ENCODE measurements at places on chromosomes 6 and 20.

GRCh38 chr6:127076466-127076865 is 42.0 kb upstream of the RSPO3 start:
- DNase-seq: no peak

DNA sequence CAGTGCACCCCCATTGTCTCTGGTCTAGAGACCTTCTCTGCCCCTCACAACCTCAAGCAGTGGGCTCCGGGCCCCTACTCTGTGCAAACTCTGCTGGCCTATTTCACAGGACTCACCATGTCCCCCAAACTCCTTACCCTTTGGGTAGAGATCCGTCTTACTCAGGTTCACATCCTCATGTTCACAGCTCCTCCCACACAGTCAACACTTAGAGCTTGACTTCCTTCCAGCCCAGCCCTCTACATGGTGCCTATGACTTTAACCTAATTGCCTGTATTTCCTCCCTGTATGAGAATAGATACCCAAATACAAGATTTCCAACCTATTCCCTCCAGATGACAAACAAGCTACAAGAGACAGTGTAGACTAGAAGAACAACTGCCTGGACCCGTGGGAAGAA is 528.6 kb upstream of the JARID2 start:
- DNase-seq: no peak

DNA sequence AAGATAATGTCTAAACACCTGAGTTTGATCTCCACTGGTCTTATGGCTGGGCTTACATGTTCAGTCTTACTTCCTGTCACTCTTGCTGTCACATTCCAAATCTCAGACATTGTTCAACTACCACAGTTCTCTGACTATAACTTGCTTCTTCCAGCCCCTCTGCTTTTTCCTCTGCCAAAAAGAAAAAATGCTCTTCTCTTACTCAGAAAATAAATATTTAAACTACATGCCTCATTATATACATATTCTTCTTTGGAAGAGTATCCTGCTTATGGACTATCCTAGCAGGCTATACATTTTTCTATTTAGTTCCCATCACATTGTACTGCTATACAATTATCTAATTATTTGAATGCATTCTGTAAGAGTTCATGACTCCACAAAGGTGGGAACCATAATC is 175.4 kb downstream of the TBC1D32 start:
- DNase-seq: no peak

DNA sequence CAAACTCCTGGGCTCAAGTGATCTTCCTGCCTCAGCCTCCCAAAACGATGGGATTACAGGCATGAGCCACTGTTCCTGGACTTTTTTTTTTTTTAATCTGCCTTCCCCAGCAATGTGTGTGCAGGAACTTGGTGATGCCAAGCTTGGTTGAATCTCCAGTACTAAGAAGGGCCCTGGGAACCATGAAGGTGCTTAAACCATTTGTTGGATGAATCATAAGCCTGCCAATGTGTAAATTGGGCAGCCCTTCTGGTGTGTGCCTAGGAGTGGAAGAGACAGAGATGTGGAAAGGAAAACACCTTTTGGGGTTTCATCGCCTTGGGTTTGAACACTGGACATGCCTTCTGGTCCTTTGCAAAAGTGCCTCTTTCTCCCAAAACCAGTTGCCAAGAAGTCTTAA is 7.1 kb upstream of the SPO11 start:
- DNase-seq: no peak

GRCh38 chr20:22701679-22702308 is 117.4 kb upstream of the FOXA2 start:
- DNase-seq: no peak

DNA sequence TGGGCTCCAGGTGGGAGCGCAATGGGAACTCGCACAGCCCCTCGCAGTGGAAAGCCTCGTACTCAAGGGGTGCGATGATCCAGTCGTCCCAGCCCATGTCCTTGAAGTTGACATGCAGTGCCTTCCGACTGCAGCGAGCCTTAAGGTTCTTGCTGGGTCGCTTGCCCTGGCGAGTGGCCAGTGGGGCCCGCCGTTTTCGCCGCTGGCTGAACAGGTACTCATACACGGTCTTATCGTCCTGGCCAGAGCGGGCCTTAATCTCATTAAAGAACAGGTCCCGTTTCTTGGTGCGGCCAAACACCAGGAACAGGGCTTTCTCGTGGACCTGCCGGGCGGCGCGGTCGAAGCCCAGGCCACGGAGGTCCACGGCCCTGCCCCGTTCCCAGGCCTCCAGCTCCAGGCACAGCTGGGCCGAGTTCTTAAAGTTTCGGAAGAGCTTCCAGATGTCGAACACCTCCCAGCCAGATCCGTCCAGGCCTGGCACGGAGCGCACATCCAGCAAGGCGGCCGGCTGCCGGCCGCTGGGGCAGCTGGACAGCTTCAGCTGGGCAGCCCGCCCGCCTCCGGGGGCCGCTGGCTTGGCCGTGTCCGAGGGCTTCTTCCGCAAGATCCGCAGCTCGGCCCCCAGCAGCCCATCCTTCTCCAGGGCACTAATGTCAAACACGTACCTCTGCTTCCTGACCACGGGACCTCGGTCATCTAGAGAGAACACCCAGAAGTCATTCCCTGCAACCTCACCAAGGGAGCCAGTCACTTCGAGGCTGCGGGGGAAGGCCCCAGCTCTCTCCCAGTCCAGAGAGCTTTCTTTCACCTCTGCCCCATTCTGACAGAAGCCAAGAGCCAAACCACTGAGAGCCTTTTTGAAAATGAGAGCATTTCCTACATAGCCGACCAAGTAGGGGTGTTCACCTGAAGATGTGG is 3.7 kb downstream of the GDF5 start:
- no peak for DNase-seq

GRCh38 chr6:134431421-134431859 is 113.5 kb upstream of the SGK1 start:
- DNase-seq: no peak

DNA sequence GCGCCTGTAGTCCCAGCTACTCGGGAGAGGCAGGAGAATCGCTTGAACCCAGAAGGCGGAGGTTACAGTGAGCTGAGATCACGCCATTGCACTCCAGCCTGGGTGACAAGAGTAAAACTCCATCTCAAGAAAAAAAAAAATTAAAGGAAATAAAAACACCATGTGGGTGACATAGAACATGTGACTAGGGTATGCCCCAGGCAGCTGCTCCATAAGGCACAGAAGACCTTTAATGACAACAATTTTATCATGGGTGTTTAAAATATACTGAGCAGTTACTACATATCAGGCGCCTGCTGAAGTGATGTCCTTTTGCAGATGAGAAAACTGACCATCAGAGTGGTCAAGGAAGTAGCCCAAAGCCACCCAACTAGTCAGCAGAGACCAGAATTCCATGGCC is 8.0 kb downstream of the PEDS1 start:
- no peak for DNase-seq

DNA sequence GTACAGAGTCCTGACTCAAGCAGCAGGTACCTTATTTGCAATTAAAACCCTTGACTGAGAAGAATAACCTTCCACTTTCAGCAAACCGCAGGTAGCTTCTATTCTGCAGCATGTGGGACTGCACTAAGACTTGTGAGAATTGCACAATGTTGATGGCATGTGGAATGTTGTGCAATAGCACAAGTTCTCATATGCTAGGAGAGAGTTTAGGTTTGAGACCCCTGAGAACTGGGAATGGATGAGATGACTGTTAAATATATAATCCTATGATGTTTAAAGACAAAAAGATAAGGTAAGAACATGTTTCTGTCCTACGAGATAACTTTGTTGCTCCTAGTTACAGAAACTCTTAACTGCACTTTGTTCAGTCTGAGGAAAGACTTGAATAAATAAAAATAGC is 194.6 kb downstream of the OTOR start:
- DNase-seq: no peak

DNA sequence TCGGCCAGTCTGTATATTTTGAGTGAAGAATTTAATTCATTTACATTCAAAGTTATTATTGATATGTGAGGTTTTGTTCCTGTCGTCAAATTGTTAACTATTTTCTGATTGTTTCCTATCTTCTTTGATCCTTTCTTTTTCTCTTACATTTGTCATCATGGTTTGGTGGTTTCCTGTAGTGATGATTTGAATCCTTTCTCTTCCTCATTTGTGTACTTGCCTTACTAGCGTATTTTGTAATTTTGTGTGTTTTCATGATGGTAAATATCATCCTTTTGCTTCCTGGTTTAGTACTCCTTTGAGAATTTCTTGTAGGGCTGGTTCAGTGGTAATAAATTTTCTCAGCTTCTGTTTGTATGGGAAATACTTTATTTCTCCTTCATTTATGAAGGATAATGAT is 151.7 kb upstream of the CEP162 start:
- no peak for DNase-seq

- DNase-seq: no peak
Measured at GRCh38 chr6:122994256-122994655, 1.8 kb upstream of the CLVS2 start.

GRCh38 chr6:10644225-10644624 is 50.2 kb downstream of the C6orf52 start:
- no peak for DNase-seq

- no peak for DNase-seq
Measured at GRCh38 chr20:11780765-11781369, 136.8 kb upstream of the BTBD3 start.

DNA sequence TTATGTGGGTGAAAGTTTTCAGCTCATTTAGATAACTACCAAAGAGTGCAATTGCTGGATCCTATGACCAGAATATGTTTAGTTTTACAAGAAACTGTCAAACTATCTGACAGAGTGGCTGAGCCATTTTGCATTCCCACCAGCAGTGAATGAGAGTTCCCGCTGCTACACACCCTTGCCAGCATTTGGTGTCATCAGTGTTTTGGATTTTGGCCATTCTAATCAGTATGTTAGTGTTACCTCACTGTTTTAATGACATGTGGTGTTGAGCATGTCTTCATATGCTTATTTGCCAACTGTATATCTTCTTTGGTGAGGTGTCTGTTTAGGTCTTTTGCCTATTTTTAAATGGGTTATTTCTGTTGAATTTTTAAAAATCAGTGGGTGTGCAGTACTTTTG is 120.9 kb downstream of the CFAP61 start:
- no peak for DNase-seq

DNA sequence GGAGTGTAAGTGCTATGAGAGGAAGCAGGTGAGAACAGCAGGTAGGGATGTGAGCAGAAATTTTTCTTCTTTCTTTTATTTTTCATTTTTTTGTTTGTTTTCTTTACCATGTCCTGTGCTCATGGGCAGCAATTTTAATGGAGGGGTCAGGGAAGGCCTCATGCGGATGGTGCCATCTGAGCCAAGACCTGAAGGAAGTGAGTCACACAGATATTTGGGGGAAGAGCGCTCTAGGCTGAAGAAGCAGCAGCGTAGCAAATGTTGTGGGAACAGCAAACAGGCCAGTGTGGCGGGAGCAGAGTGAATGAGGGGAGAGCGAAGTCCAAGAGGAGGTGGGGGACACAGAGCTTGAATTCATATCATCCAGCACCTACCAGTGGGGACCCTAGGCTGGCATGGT is 12.7 kb downstream of the SPDEF start:
- no peak for DNase-seq

GRCh38 chr20:44787299-44787698 is 23.0 kb downstream of the RIMS4 start:
- no peak for DNase-seq

DNA sequence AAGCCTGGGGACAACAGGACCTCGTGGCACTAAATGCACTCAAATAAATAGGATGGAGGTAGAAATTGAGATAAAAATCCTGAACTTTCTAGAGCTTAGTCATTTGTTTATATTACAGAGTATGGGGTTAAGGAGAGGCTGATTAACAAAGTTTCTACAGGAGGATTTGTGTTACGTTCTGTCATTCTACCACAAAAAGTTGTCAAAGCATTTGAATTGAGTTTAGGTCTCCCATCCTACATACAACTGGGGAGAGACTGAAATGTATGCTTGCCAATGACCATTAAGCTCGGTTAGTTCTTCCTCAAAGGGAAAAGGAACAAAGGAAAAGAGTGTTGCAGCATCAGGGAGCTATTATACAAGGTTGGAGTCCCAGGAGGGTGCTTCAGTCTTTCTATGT is 597.9 kb downstream of the COL12A1 start:
- DNase-seq: no peak

DNA sequence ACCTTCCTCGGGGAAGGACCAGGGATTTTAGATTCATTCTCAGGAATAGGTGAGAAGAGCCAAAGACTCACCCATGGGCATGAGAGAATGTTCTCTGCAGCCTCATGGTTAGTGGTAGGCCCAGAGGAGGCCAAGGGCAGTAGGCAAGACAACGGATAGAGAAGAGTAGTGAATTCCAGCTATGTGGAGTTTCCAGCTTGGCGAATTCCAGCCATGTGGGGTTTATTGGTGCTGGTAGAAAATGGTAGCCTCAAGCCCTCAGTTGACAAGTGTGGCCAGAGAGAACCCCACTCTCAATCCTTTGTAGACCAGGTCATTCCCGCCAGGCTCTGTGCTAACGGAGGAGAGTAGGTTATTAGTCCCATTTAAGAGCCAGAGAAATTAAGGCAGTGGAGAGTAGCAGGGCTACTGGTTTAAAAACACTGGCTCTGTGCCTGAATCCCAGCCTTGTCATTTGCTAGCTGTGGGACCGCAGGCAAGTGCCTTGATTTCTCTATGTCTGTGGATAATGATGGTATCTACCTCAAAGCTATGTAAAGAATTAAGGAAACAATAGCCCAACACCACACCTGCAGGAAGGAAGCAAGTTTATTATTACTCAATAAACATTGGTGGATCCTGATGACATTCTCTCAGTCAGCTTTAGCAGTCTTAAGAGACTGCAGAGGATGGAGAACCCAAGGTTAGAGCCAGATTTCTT is 2.0 kb upstream of the SLC9A8 start:
- DNase-seq: no peak

DNA sequence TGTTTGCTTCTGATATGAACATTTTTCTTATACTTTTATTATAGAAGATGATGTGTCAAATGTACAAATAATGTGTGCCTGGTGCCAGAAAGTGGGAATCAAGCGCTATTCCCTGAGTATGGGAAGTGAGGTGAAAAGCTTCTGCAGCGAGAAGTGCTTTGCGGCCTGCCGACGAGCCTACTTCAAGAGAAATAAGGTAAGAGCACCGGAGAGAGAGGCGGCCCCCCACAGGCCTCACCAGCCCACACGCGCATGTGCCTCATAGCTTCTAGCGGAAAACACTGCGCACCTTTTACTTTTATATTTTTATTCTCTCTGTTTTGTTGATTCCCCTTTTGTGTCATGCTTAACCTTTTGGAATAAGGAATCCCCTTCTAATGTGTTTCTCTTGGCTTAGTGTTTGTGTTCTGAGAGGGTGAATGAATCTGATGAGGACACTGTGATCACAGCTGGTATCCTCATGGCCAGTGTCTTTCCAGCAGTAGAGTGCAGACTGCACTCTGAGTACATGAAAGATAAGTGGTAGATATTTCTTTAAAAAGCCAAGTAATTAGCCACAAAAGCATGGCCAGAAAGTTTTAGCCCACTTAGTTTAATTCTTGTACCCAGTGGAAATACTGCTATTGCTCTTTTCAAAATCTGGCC is 43.6 kb downstream of the SOBP start:
- DNase-seq: no peak
